ENCODE measurements at places on chromosomes 2 and 18.

DNA sequence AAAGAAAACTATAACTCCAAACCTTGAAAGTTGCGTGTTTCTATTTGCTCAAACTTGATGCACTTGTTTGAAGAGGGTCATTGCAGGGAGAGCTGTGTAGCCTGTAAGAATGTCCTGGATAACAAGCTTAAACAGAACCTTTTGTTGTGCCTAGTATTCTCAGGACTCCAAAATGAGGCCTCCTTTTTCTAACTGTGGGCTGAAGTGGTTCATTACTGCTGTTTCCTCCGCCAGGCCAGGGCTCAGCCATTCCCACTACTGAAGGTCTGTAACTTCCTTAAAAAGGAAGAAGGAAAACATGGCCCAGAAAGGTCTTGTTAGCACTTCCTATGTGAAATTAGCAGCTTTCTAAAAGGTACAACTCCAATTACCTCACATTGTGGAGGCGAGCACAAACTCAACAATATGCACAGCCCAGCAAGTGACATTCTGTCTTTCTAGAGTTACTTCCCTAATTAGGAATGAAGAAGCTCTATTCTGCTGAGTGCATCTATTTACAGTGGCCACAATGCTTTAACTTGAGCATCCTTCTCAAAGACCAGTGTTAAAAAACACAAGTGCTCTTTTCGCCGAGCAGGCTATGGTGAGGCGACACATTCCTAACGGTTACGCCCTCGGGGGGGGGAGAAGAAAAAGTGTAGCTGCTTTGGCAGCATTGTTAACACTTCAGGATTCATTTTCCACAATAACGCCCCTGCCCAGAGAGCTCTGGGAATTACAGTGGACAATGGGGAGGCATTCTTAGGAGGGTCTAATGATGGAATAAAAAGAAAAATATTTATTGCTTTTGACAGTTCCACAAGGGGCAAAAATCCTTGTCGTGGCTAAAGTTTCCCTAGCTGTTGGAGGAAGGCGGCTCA is 136.9 kb upstream of the SIX3 start:
- no peak for DNase-seq

DNA sequence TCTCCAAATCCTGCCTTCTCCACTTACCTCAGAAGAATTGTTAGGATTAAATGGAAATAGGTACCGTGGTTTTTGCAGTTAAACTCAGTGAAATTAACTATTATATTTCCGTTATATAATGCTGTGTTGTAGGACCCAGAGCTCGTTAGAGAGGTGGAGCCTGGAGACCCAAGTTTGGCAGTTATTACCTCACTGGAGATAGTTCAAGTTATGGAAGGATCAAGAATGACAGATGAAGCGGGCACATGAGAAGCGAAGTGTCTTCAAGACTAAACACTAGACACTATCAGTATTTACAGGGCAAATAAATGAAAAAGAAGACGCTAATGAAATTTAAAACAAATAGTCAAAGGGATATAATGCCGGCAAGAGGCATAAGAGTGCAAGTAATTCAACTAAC is 866 bp downstream of the CWC22 start:
- DNase-seq, result no peak

DNA sequence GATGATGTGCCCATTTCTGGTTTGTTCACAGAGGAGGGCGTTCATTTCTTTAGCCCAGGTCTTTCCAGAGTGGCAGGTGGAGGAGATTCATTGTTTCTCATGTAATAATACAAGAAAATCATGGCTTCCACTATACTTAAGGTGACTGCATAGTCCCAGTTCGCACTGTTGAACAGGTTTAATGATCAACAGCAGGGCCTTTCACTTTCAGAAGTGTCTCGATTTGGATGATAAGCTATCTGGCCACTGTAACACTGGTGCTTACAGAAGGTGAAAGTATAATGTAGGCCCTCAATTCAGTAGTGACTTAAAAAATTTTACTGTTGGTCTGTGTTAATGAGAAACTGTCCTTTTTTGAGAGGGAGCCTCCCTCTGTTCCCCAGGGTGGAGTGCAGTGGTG is 1.4 kb downstream of the RMC1 start:
- no peak for DNase-seq

DNA sequence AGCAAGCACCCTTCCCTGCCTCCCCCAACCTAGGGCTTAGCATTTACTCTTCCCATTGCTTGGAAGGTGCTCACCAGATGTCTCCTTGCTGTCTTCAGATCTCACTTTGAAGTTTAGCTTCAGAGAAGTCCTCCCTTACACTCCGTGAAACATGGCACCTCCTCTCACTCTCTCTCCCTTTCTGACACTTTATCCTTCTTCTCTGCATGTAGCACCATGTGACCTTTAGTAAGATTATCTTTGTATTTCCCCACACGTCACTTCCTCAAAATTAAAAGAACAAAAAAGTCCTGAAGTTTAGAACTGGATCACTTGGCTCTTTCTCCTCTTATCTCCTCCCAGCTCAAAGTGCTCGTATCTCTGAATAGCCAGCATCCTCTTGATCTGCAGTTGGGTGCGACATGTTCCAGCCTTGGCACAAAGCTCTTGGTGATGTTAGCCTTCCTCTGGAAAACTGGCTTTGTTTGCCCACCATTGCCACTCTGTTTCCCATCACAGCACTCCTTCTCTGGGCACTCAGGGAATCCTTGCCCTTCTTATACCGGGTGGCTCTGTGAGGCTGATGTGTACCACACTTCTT is 40.6 kb upstream of the EPAS1 start:
- DNase-seq, result no peak

DNA sequence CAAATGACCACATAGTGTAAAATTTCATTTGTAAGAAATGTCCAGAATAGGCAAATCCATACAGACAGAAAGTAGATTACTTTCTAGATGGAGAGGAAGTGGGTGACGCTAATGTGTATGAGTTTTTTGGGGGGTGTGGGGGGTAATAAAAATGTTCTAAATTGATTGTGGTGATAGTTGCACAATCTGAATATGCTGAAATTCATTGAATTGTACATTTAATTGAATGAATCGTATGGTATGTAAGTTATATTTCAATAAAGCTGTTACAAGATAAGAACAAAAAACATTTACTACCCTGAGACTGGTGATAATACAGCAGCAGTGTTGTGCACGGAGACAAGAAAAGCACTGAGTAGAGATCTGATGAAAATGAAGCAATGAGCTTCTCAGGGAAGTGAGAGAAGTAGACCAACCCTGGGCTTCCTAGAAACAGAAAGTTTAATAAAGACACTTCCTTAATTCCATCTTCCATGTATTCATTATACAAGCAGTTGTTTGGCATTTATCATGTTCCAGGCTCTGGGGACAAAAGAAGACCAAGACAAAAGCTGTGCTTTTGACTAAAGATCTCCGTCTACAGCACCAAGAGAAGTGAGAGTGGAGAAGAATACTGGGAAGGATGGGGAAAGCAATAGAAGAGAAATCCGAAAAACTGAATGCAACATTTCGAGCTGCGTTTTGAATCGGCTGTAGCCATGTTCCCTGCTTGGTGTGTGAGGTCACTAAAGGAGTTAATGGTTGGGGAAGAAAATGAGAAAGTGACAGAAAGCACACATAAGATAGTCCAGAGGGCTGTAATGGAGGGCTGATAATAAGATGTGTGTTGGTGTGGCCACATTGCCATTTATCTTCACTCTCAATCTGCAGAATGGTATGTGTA is 1.8 kb upstream of the PDE11A start:
- DNase-seq, result no peak

GRCh38 chr2:128307595-128307994 is 11.1 kb downstream of the HS6ST1 start:
- DNase-seq, result no peak

- no peak for DNase-seq
These were observed 23.7 kb downstream of the B3GNT2 start for GRCh38 chr2:62219407-62220159.

GRCh38 chr2:6103372-6103771 is 411.2 kb downstream of the SOX11 start:
- DNase-seq, result no peak

- no peak for DNase-seq
These were observed 73.9 kb downstream of the MARCO start for GRCh38 chr2:119015845-119016244.

GRCh38 chr2:181991171-181991885 is 5.7 kb downstream of the PPP1R1C start:
- DNase-seq, result no peak

DNA sequence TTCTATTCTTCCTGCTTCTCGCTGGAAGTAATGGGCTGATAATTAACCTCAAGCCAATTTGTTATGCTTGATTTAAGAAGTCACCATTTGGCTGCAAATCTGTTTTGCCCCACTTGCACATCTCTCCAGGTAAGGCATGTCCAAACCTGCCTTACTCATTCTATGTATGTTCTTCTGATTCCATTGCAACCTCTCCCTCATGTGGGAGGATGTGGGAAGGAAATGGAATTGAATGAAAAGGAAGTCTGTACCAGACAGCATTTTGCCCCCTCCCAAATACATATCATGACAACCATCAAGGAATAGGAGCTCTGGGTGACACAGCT is 131.7 kb downstream of the NRP2 start:
- DNase-seq, result peak; percentile 15

GRCh38 chr2:237931205-237931721 is 35.6 kb upstream of the UBE2F start:
- DNase-seq, result no peak

- DNase-seq, result peak; percentile 90
These were observed 125.7 kb upstream of the TTC39C start for GRCh38 chr18:23888881-23889280.

GRCh38 chr18:80176334-80177073 is 67.4 kb downstream of the ADNP2 start:
- no peak for DNase-seq

DNA sequence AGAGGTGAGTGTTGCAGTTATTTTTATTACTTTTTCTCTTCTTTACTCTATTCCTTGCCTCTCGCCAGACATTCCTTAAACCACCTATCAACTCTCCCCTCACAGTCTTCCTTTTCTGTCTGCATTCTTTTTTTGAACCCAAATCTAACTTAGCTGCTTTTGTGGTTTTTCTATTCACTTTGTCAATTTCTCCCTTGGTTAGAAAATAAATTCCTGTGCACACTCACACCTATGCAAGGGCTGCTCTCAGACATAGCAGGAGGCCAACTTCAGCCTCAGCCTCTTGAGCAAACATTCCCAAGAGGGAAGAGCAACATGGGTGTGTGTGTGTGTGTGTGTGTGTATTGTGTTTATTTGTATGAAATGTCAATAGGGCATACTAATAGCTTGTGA is 808.6 kb downstream of the RNF144A start:
- no peak for DNase-seq

DNA sequence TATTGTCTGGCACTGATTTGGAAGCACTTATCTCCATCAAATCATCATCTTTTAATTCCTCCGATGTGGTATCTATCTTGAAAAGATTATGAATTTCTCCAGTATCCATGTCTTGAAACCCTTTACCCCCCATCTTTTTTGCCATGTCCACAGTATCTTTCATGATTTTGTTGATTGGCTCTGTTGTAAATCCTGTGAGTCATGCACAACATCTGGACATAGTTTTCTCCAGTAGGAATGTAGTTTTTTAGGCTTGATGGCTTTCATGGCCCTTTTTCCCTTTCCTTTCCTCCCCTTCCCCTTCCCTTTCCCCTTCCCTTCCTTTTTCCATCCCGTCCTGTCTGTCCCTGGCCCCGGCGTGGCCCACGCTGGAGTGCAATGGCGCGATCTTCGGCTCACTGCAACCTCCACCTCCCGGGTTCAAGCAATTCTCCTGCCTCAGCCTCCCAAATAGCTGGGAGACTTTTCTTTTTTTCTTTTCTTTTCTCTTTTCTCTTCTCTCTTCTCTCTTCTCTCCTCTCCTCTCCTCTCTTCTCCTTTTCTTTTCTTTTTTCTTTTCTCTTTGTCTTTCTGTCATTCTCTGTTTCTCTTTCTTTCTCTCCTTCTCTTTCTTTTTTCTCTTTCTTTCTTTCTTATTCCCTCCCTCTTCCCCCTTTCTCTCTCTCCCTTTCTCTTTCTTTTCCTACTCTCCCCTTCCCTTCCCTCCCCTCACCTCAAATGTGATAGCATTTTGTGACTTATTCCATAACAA is 18.4 kb upstream of the ZNF638 start:
- no peak for DNase-seq
